ENCODE measurements at places on chromosomes 2 and 18. TPM values are rescaled to one million over a fixed set of nuclear protein-coding genes. Genes with fewer than 3 reads are reported as not detected.

DNA sequence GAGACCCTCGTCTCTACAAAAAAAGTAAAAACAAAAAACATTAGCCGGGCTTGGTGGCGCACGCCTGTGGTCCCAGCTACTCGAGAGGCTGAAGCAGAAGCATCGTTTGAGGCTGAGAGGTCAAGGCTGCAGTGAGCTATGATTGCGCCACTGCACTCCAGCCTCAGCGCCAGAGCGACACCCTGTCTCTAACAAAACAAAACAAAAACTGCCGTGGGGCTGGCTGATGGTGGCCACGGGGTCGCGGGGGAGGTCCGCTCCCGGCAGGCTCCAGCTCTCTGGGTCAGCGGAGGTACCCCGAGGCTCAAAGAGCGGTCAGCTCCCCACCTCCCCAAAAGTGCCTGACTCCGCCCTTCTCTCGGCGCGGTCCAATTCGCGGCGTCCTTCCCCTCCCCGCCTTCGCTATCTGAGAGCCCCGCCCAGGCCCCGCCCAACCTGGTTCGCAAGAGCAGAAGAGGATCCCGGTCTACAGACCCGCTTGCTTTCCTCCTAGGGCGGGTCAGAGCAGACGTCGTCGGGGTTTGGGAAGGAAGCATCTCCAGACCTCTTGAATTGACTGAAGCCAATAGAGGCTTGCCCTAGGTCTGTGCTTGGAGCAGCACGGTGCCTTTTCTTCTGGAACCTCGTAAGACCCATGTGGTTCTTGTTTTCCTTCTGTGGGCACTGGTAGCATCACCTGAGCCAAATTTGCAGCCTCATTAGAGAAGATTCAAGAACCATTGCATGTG is 7.8 kb downstream of the RAX start:
- H3K27ac ChIP-seq, result no peak overlapping the region
- H3K4me3 ChIP-seq, result no peak overlapping the region
- DNase-seq, result peak; percentile 85
- no peaks in the 10 kb centered on the region for H3K36me3 ChIP-seq
- peaks cover 78% of the 10 kb centered on the region for H3K27me3 ChIP-seq

DNA sequence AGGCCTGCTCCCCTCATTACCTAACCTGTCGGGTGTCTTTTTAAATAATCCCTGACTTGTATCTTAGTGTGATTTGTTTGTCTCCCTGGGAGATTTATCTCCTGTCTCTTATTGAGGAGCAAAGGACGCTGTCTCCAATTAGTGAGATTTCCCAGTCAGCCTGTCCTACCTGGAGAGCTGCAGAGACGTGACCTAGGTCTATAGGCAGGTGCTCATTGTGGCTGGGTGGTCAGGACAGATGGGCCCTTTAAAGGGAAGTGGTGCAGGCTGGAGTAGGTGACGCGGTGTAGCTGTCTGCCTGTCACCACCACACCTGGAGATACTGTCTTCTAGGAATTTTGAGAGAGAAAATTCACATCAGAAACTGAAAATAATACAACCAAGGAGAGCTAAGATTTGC is 28.0 kb downstream of the PLB1 start:
- H3K36me3 ChIP-seq, result no peaks in the 10 kb centered on the region
- H3K27ac ChIP-seq, result no peak overlapping the region
- no peak overlapping the region for H3K4me3 ChIP-seq
- H3K27me3 ChIP-seq, result peaks cover 69% of the 10 kb centered on the region

DNA sequence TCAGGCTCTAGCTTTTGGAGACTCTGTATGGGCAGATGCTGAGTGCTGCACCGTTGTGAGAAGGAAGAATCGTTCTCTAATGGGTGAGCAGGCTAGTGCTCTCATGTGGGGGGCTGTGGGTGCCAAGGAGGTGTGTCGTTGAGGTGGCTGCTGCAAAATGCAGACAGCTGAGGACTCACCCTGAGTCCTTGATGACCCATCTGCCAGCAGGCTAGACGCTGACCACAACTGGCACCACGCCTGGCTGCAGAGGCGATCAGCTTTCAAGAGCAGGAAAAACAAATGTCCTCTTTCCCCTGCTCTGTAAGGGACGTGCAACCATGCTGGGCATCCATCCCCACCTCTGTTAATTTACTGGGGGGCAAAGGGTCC is 48.2 kb downstream of the HAUS1 start:
- no peaks in the 10 kb centered on the region for H3K36me3 ChIP-seq
- H3K27ac ChIP-seq, result peak overlapping the region; percentile 28
- peak; percentile 88 for DNase-seq
- no peaks in the 10 kb centered on the region for H3K27me3 ChIP-seq
- H3K4me1 ChIP-seq, result peaks cover 34% of the 10 kb centered on the region

GRCh38 chr2:201996006-201996405 is 37.6 kb upstream of the FZD7 start:
- DNase-seq, result no peak
- no peak overlapping the region for H3K4me3 ChIP-seq
- H3K4me1 ChIP-seq, result no peaks in the 10 kb centered on the region
- H3K27me3 ChIP-seq, result no peaks in the 10 kb centered on the region
- H3K27ac ChIP-seq, result no peak overlapping the region

GRCh38 chr2:241018051-241018891 is 19.9 kb downstream of the SNED1 start:
- no peak overlapping the region for H3K27ac ChIP-seq
- peaks cover 2% of the 10 kb centered on the region for H3K36me3 ChIP-seq
- no peaks in the 10 kb centered on the region for H3K27me3 ChIP-seq
- no peak overlapping the region for H3K4me3 ChIP-seq

DNA sequence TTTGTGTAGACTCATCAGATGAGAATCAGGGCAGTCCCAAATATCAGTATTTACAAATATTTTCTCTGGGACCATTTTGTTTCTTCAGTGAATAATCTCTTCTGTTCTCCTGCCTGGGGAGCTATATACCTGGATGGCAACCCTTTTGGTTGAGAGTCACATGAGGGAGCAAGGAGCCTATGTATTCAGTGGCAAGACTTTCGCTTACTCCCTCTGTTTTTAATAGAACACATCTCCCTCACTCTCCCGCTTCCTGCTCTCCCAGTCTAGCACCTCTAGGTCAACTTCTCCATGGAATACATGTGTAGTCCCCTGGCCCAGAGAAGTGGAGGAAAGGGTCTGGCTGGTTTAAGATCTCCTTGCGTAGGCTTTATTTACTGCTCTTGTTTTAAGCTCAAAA is 600.3 kb downstream of the CCDC85A start:
- H3K27me3 ChIP-seq, result no peaks in the 10 kb centered on the region
- no peaks in the 10 kb centered on the region for H3K4me1 ChIP-seq
- no peak overlapping the region for H3K4me3 ChIP-seq
- H3K36me3 ChIP-seq, result no peaks in the 10 kb centered on the region
- no peak overlapping the region for H3K27ac ChIP-seq

- no peaks in the 10 kb centered on the region for H3K36me3 ChIP-seq
- no peaks in the 10 kb centered on the region for H3K27me3 ChIP-seq
- H3K27ac ChIP-seq, result no peak overlapping the region
Observed at GRCh38 chr2:230569298-230569697, 143.3 kb upstream of the CAB39 start.

- H3K4me1 ChIP-seq, result no peaks in the 10 kb centered on the region
- DNase-seq, result no peak
- H3K36me3 ChIP-seq, result no peaks in the 10 kb centered on the region
- no peak overlapping the region for H3K27ac ChIP-seq
Observed at GRCh38 chr2:69977186-69977585, 15.8 kb upstream of the ASPRV1 start.

GRCh38 chr2:59936048-59936447 is 617.4 kb downstream of the BCL11A start:
- H3K4me1 ChIP-seq, result no peaks in the 10 kb centered on the region
- no peak overlapping the region for H3K27ac ChIP-seq

- H3K36me3 ChIP-seq, result no peaks in the 10 kb centered on the region
- no peaks in the 10 kb centered on the region for H3K27me3 ChIP-seq
- H3K4me3 ChIP-seq, result peak overlapping the region; percentile 33
- DNase-seq, result peak; percentile 90
- peaks cover 10% of the 10 kb centered on the region for H3K4me1 ChIP-seq
Observed at GRCh38 chr18:47163241-47163640, 12.9 kb downstream of the IER3IP1 start.

DNA sequence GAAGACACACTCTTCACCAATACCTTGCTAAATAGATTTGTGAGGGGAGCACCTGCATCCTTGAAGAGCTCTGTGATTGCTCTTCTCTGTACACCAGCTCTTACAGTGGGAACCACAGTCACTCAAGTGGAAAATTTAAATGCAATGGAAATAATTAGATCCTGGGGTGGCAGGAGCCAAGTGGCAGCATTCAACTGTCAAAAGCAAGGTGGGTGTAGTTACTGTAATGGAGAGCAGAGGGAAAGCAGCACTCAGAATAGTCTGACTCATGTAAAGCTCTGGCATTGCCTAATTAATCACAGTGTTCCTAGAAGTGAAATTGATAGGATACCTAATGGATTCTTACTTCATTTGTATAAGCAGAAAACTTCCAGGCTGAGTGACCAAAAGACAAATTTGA is 245.8 kb downstream of the KCNE4 start:
- no peaks in the 10 kb centered on the region for H3K4me1 ChIP-seq
- no peaks in the 10 kb centered on the region for H3K27me3 ChIP-seq
- H3K4me3 ChIP-seq, result no peak overlapping the region
- H3K36me3 ChIP-seq, result no peaks in the 10 kb centered on the region
- H3K27ac ChIP-seq, result no peak overlapping the region
- DNase-seq, result no peak

DNA sequence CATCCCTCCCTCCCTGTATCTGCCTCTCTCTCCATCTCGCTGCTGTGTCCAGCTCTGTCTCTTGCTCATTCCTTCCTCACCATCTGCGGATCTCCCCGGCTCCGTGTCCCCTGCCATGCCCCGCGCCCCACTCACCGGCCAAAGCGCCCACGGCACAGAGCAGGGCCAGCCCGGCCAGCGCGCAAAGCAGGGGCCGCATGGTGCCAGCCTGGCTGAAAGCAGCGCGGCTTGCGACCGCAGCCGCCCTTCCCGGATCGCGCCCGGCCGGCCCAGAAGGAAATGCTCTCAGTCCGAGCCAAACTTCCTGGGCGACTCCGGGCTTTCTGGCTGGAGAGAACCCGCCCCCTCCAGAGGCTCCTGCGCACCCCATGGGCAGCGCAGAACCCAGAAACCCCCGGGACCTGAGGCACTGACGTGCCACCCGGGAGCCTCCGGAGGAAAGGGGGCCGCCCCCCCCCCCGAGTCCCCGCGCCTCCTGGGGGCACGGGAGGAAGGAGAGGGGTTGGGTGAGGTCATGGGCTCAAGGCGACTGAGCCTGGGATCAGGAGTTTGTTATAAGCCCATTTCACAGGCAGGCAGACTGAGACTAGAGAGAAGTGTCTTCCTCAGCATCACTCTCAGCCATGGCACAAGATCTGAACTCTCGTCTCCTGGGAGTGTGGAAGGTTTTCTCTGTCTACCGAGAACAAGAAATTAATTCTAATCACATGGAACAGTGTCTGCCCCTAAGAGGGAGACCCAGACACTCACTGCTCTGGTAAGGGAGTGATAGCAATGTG is 45.2 kb upstream of the RAB6C start:
- H3K27ac ChIP-seq, result no peak overlapping the region
- H3K4me1 ChIP-seq, result no peaks in the 10 kb centered on the region
- H3K4me3 ChIP-seq, result peak overlapping the region; percentile 39
- H3K36me3 ChIP-seq, result no peaks in the 10 kb centered on the region
- DNase-seq, result peak; percentile 39

GRCh38 chr18:3538954-3539617 is 89.1 kb downstream of the TGIF1 start:
- H3K36me3 ChIP-seq, result no peaks in the 10 kb centered on the region
- H3K4me1 ChIP-seq, result no peaks in the 10 kb centered on the region
- DNase-seq, result no peak
- H3K27me3 ChIP-seq, result peaks cover 21% of the 10 kb centered on the region
- no peak overlapping the region for H3K4me3 ChIP-seq
- no peak overlapping the region for H3K27ac ChIP-seq

- no peak overlapping the region for H3K27ac ChIP-seq
- peaks cover 5% of the 10 kb centered on the region for H3K27me3 ChIP-seq
- no peak for DNase-seq
- no peaks in the 10 kb centered on the region for H3K4me1 ChIP-seq
- H3K4me3 ChIP-seq, result no peak overlapping the region
Observed at GRCh38 chr2:61677942-61678341, 139.8 kb upstream of the XPO1 start.

DNA sequence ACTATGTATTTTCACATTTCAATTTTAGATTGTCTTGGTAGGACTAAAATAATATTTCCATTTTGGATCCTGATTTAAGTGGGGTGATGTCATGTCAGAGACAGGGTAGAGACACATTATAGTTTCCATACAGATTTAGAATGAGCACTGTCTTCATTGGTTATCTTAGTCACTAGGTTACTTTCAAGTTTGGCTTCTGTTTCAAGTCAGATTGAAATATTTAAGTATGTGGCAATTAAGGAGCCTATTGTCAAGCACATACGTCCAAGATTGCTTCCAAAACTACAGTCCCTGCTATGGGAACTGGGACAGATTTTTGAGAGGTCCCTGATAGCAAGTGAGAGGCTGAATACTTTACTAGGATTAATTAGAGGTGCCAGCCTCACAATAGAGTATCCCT is 89.2 kb upstream of the FAM117B start:
- H3K27me3 ChIP-seq, result no peaks in the 10 kb centered on the region
- H3K4me1 ChIP-seq, result no peaks in the 10 kb centered on the region
- H3K4me3 ChIP-seq, result no peak overlapping the region
- H3K36me3 ChIP-seq, result no peaks in the 10 kb centered on the region
- DNase-seq, result peak; percentile 39

GRCh38 chr2:181602017-181602416 is 54.9 kb downstream of the CERKL start:
- H3K27ac ChIP-seq, result no peak overlapping the region
- no peaks in the 10 kb centered on the region for H3K27me3 ChIP-seq
- H3K4me1 ChIP-seq, result no peaks in the 10 kb centered on the region
- no peak for DNase-seq
- no peak overlapping the region for H3K4me3 ChIP-seq

GRCh38 chr2:45992021-45992740 is 305.0 kb upstream of the EPAS1 start:
- DNase-seq, result no peak
- H3K36me3 ChIP-seq, result no peaks in the 10 kb centered on the region

DNA sequence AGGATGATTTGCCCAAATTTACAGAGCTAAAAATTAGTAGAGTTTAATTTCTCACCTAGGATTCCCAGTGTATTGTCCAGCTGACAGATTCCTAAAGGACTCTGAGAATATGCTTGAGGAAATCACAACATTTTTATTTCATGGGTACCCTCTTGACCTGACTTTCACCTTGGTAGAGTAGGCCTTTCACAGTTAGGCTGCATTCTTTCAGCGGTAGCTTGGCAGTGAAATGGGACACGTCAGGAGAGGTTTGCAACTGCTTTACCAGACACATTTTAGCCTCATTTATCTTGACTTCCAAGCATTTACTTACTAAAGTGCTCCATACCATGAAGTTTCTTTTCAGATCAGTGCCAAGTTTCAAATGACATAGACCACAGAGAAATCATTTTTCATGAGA is 937.9 kb upstream of the LRRTM1 start:
- no peak for DNase-seq
- H3K4me1 ChIP-seq, result no peaks in the 10 kb centered on the region
- no peak overlapping the region for H3K27ac ChIP-seq

Gene POTEI
- total RNA-seq, result not detected

Gene ACMSD
- total RNA-seq, result not detected

Gene UGT1A3
- not detected for total RNA-seq

Gene POU3F3
- under 0.01 TPM for total RNA-seq

Gene SCN3A
- 0.59 TPM for total RNA-seq

Gene SLC19A3
- 0.36 TPM for total RNA-seq

Gene SERPINB11
- not detected for total RNA-seq

Gene CDCA7
- total RNA-seq, result 1.1 TPM

Gene NPPC
- total RNA-seq, result not detected

Gene ARHGAP25
- total RNA-seq, result 0.29 TPM

Gene CCDC150
- total RNA-seq, result 8.5 TPM

Gene MEIS1
- total RNA-seq, result 15.9 TPM

Gene GREB1L
- 0.36 TPM for total RNA-seq
